GM23248 (cell line): ENCODE measurements at places on chromosomes 2 and 18. TPM values are rescaled to one million over a fixed set of nuclear protein-coding genes. Genes with fewer than 3 reads are reported as not detected.

The CDCA7 gene
- polyA plus RNA-seq, result 2.9 and 3.2 TPM in 2 replicates

The BOD1L2 gene
- polyA plus RNA-seq, result not detected in 2 replicates

The PRKRA gene
- 64.3 and 64.7 TPM in 2 replicates for polyA plus RNA-seq

The ICA1L gene
- 3.4 and 3.8 TPM in 2 replicates for polyA plus RNA-seq

The ARHGAP25 gene
- not detected in 2 replicates for polyA plus RNA-seq

The C2orf81 gene
- polyA plus RNA-seq, result 6.0 TPM in 2 replicates

The FAM237A gene
- not detected in 2 replicates for polyA plus RNA-seq

The RAPGEF4 gene
- 0.22 TPM in 1 of 2 replicates, not detected in the other for polyA plus RNA-seq

The RAB6C gene
- not detected in 2 replicates for polyA plus RNA-seq

The MAB21L4 gene
- polyA plus RNA-seq, result not detected in 2 replicates

The KIAA2012 gene
- polyA plus RNA-seq, result 0.13 and 0.18 TPM in 2 replicates

The FEV gene
- not detected in 2 replicates for polyA plus RNA-seq

The ABCB11 gene
- not detected in 2 replicates for polyA plus RNA-seq

The TNS1 gene
- polyA plus RNA-seq, result 78.6 and 81.6 TPM in 2 replicates

The RBM44 gene
- polyA plus RNA-seq, result not detected in 2 replicates

The DYNAP gene
- polyA plus RNA-seq, result not detected in 2 replicates

The TMEM237 gene
- polyA plus RNA-seq, result 92.7 and 95.5 TPM in 2 replicates

The OTX1 gene
- not detected in 2 replicates for polyA plus RNA-seq

The ASXL3 gene
- not detected in 2 replicates for polyA plus RNA-seq

The MARCO gene
- polyA plus RNA-seq, result not detected in 2 replicates

The NT5DC4 gene
- not detected in 2 replicates for polyA plus RNA-seq

The DNER gene
- 0.16 and 0.39 TPM in 2 replicates for polyA plus RNA-seq

The FTCDNL1 gene
- polyA plus RNA-seq, result 1.6 and 1.9 TPM in 2 replicates

The ALPI gene
- polyA plus RNA-seq, result not detected in 2 replicates

The AMER3 gene
- not detected in 2 replicates for polyA plus RNA-seq

The FOXI3 gene
- polyA plus RNA-seq, result not detected in 2 replicates

The NRP2 gene
- 5.6 and 6.9 TPM in 2 replicates for polyA plus RNA-seq
